CD4-positive, alpha-beta T cell treated with Interleukin-17A for 4 hours (primary cell): ENCODE measurements at places on chromosomes 12 and 14.
A peak's percentile ranks its signal among the peaks of the same experiment; 100 is the strongest.

GRCh38 chr12:66693901-66694513 lies 15.1 kb upstream of the GRIP1 start:
- peak; percentile 31 for DNase-seq

GRCh38 chr12:113230315-113231234 lies 9.3 kb downstream of the TPCN1 start:
- no peak for DNase-seq

GRCh38 chr14:101762530-101763101 lies 1.1 kb downstream of the PPP2R5C start:
- no peak for DNase-seq

DNA sequence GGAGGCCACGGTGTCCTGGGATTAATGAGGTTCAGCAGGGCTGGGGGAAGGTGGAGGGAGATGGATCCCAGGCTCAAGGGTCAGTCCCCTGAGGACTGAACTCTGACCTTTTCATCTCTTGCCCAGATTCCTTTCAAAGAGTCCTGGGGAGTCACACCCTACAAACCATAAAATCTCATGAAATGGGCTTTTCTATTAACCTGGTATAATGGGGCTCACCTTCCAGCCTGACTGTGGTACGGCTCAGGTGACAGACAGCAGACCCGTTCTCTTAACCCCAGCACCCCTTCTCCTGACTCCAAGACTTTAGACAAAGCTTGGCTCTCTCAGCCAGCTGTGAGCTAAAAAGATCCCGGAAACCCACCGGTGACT lies 268.2 kb downstream of the ADGRD1 start:
- DNase-seq, result no peak

DNA sequence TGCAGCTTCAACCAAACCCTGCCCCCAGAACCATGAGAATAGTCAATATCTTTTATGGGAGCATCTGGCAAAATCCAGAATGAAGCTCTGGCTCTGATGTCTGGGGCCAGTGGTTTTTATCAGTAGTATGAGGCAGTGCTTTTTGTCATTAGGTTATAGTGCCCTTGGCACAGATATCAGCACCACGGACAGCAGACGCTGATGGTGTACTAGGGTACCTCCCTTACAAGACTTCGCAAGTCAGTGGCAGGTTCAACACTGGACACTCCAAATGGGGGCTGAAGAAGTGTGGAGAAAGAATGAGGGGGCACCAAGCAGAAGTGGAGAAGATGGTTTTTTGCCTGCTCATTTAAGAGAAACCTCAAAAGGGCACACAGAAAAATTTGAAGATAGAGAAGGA lies 68.2 kb upstream of the E2F7 start:
- no peak for DNase-seq

DNA sequence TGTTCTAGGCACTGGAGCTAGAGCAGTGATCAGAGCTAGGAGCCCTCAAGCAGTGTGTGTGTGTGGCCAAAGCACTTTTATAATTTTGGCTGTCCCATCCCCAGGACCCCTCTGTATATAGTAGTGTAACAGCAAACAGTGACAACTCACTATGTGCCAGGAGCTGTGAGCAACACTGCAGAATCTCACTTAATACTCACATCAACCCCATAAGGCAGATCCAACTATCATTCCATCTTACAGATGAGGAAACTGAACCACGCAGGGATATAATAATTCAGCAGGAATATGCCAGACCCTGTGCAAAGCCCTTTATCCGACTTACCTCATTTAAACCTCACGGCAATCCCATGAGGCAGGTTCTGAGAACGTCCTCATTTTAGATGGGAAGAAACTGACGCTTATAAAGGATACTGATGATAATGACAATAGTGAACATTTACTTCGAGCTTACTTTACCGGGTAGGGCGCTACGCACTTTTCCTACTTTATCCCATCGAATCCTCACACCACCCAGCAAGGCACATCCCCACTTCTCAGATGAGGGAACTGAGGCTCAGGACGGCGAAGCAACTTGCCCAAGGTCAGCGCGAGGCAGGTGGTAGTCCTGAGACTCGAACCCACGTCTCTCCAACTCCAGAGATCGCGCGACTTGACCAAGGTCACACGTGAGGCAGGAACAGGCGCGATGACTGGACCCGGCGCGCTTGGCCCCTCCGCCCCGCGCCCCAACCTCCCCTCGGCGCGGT lies 687 bp downstream of the RAB35 start:
- DNase-seq, result no peak

DNA sequence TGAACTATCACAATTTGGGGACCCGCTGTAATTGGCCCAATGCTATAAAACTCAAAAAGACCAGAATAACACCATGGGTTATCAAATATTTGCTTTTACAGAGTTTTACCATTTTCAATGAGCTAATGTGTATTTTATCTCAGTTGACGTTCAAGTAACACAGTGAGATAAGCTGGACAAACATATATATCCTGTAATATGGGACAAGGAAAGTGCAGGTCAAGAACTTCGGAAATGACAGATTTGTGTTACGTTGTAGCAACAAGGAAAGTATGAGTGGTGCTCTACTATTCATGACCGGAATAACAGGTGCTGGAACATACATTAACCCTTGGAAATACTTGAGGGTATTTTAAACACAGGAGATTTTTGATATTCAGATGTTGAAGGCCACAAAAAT lies 566.4 kb upstream of the FLRT2 start:
- DNase-seq, result no peak

DNA sequence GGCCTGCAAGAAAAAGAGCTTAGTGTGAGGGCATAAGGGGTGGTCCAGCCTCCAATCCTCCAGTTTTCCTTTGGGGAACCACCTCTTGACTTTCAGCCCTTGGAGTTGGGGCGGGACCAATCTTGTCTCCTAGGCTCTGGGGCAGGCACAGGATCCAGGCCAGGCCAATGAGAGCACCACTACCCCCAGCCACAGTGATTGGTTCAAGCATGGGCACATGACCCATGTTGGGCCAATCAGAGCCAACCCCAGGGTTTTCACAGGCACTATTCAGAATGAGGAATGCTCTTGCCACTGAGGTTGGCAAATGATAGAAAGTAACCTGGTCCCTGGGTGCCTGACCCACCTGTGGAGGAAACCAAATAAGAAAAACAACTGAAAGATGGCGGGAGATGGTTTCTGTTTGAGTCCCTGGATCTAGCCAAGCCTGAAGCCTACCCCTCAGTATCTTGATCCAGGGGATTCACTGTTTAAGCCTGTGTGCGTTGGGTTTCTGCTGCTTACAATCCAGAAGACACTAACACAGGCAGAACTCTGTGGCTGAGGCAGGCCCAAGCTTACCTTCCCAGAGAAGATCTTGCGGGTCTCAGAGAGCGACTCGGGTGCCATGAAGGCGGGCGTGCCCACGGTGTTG lies 42.9 kb downstream of the P2RX4 start:
- DNase-seq, result no peak

DNA sequence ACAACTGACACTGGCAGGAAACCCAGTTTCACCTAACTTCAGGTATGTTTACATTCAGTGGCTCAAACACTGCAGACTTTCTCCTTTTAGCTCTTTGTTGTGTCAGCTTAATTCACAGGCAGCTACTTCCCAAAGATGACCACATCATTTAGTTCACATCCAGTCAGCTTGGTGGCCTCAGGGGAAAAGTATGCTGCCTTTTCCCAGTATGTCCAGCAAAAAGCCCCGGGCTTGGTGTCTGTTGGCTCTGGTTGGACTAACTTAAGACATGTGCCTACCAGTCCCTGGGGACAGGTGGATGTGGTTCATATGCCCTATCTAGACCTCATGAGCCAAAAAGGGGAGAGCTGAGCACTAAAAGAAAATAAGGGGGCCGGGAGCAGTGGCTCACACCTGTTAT lies 56.4 kb downstream of the GOLGA5 start:
- DNase-seq, result no peak

- DNase-seq, result no peak
These were observed 7.2 kb downstream of the DTD2 start for GRCh38 chr14:31449971-31450610.

DNA sequence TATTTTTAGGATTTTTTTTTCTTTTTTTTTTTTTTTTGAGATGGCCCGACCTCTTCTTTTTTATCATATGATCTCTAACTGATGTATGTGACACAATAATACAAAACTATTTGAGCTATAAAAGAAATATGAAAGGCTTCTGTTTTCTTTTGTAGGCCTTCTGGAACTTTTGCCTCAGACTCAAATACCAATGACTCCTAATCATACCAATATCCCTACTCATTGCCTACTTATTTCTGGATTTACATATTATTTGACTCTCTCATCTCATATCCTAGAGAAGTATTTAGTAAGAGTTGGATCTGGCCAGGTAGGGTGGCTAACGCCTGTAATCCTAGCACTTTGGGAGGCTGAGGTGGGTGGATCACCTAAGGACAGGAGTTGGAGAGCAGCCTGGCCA lies 12.7 kb upstream of the WDR89 start:
- DNase-seq, result no peak

- DNase-seq, result no peak
These were observed 135.2 kb upstream of the KRR1 start for GRCh38 chr12:75646329-75647210.

GRCh38 chr12:114166362-114166761 lies 200.2 kb upstream of the RBM19 start:
- no peak for DNase-seq

- DNase-seq, result peak; percentile 16
These were observed 1.6 kb downstream of the SIX4 start for GRCh38 chr14:60722357-60723115.

- DNase-seq, result no peak
These were observed 94.7 kb upstream of the OR4E1 start for GRCh38 chr14:21768116-21768874.

GRCh38 chr12:107612508-107612907 lies 73.1 kb upstream of the PWP1 start:
- no peak for DNase-seq

GRCh38 chr12:127393896-127394295 lies 873.1 kb upstream of the TMEM132C start:
- DNase-seq, result no peak

DNA sequence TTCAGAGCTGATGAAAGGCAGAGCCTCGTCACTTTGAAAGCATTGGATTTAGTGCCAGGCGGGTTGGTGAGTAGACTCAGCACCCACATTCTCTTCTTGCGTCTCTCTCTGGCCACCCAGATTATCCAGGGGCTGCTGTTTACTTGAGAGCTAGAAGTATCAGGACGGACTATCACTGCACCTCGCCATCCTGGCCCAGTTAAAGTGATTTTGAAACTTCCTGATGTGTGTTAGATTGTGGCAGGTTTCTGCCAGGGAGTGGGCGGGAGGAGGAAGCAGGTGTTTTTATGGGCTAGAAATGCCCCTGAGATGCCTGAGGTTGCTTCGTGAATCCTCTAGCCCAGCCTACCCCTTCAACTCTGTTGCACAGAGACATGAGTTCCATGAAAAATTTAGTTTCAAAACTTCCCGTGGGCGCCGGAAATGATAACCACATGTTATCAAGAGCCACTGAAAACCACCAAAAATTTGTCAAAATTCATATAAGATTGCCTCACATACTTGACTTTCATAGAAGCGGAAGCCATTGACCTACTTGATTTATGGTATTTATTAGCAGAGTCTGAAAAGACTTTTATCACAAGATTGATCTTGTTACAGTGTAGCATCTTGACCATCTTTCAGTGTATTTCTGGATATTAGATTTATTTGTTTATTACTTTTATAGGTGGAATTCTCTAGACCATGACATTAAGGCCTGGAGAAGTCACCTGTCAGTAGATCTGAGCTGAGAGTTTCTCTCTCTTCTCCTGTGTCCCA lies 466.0 kb downstream of the RAD51B start:
- DNase-seq, result peak; percentile 72

GRCh38 chr12:6703631-6704030 lies 3.0 kb upstream of the PIANP start:
- DNase-seq, result no peak

GRCh38 chr14:55901291-55901690 lies 216.9 kb upstream of the PELI2 start:
- DNase-seq, result no peak

DNA sequence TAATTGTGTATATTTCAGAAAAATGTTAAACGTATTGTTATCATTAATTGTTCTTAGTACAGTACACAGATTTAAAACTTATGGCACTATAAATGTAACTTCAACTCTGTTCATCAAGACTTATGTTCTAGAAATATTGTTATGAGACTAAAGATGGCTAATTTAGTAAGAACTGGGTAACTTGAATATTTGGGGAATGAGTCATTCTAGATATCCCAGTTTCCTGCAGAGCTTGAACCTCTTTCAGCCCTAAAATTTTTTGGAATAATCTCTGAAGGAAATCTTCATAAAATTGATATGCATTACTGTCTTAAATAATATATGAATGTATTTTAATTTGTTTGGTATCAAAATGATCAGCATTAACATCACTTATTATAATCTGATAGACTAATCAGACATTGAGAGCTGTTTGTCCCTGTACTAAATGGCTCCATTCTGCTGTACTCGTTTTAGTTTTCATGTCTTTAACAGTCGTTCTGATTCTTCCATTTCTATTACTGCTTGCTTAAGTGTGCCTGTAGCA lies 87.1 kb downstream of the VEZT start:
- DNase-seq, result no peak

- no peak for DNase-seq
These were observed 104.8 kb downstream of the RIMBP2 start for GRCh38 chr12:130611026-130611905.

DNA sequence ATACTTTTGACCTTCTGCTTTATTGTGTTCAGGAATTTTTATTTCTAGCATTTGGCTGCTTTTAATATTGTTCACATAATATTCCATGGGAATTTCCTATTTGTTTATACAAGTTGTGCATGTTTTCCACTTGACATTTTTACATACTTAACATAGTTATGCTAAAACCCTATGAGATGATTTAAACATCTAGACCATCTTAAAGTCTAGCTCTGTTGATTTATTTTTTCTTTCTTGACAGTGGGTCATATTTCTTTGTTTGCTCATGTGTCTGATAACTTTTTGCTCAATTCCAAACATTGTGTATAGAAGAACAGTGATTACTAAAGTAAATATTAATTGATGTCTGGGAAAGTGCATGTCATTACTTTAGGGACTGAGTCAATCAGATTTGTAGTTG lies 202.1 kb upstream of the PDZRN4 start:
- no peak for DNase-seq

GRCh38 chr12:31004666-31005065 lies 69.0 kb upstream of the DDX11 start:
- DNase-seq, result no peak

- DNase-seq, result no peak
These were observed 109.9 kb downstream of the PRMT8 start for GRCh38 chr12:3600951-3601350.

DNA sequence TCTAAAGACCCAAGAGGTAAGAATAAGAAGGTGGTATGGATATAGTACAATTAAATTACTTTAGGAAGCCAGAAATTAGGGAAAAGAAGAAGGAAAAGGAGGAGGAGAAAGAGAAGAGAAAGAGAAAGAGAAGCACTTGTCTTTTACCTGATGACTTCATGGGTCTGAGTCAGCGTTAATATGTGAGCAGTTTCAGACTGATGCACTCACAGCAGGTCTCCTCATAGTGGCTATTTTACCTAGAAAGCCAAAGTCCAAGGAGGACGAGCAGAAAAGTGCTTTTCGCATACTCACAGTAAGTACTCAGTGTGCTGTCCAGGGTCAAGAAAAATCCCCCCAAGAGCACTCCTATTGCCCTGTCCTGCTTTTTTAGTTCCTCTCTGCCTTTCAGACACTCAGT lies 222.1 kb downstream of the C12orf42 start:
- DNase-seq, result no peak

GRCh38 chr12:22396253-22396652 lies 61.7 kb upstream of the ST8SIA1 start:
- DNase-seq, result peak; percentile 46
